A549 treated with Mapracorat at 1 μM for 4 hours (cell line): ENCODE measurements at places on chromosomes 12 and 14. TPM values are rescaled to one million over a fixed set of nuclear protein-coding genes. Genes with fewer than 3 reads are reported as not detected.

C12orf76 gene
- total RNA-seq, result 6.5 to 8.5 TPM (median 7.3 TPM) in 5 replicates

ETFBKMT gene
- 0.58 to 1.4 TPM (median 0.79 TPM) in 5 replicates for total RNA-seq

TTC9 gene
- total RNA-seq, result 2.5 to 3.0 TPM (median 2.8 TPM) in 5 replicates

NIN gene
- 11.4 to 18.1 TPM (median 14.9 TPM) in 5 replicates for total RNA-seq

RHOJ gene
- total RNA-seq, result not detected in 5 replicates

SLC39A9 gene
- total RNA-seq, result 34.9 to 41.4 TPM (median 39.3 TPM) in 5 replicates

GLIPR1L1 gene
- not detected in 5 replicates for total RNA-seq

KRT72 gene
- not detected in 5 replicates for total RNA-seq

RHEBL1 gene
- 3.3 to 6.0 TPM (median 4.6 TPM) in 5 replicates for total RNA-seq

HCAR1 gene
- total RNA-seq, result 0.02 to 0.06 TPM (median 0.05 TPM) in 3 of 5 replicates, not detected in the others

NUAK1 gene
- total RNA-seq, result 5.7 to 7.1 TPM (median 6.8 TPM) in 5 replicates

CARMIL3 gene
- total RNA-seq, result 0.35 to 0.74 TPM (median 0.53 TPM) in 5 replicates

SLC25A3 gene
- 727 to 774 TPM (median 759 TPM) in 5 replicates for total RNA-seq

KRT75 gene
- 0.07 to 0.14 TPM (median 0.10 TPM) in 4 of 5 replicates, not detected in the other for total RNA-seq

SCNN1A gene
- 19.9 to 30.2 TPM (median 26.5 TPM) in 5 replicates for total RNA-seq

COCH gene
- total RNA-seq, result 22.0 to 28.1 TPM (median 24.9 TPM) in 5 replicates
